ENCODE measurements at places on chromosomes 12 and 14.

DNA sequence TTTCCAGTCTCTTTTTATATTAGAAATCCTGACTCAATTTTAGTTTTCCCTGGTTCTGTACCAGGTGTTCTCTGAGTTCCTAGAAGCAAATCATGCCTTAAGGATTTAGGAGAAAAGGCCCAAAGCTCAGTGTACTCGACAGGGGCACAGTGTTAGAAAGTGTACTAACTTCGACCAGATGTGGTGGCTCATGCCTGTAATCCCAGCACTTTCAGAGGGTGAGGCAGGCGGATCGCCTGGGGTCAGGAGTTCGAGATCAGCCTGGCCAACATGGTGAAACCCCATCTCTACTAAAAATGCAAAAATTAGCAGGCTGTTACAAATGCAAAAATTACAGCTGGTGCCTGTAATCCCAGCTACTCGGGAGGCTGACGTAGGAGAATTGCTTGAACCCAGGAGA is 12.0 kb downstream of the VEZT start:
- DNase-seq = no peak

DNA sequence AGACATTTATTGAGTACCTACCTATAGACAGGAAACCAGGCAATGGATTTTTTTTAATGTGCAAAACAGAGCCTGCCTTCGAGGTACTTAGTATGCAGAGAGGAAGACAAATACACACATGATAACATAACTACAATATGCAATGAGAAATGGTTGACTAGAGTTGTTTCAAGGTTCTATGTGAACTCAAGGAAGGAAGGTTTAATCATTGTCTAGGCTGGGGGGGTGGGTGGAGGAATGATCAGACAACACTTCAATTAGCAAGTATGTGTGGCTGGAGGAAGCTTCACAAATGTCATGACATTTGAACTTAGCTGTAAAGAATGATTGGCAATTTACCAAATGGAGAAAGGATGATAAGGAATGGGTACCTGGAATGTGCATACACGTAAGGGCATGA is 985.3 kb downstream of the FLRT2 start:
- no peak for DNase-seq

GRCh38 chr14:28762303-28762954 is 4.2 kb upstream of the FOXG1 start:
- DNase-seq = no peak

DNA sequence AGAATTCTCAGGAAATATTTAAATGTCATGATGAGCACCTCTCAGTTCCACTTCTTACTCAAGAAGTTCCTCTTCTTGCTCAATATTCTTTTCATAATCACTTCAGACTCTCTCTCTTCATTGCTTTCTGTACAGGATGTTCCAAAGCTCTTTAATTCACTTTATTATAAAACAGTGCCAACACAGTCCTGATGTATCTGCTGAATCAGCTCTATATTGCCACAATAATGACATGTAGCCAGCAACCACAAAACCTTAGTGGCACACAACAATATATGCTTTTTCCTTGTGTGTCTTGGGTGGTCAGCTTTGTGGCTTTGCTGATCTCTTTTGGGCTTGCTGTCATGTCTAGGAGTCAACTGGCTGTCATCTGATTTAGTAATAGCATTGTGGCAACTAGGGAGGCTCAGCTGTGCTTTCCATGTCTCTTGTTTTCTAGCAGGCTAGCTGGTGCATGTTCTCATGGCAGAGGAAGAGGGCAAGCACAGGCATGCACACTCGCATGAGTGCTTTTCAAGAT is 52.8 kb upstream of the SLC2A13 start:
- no peak for DNase-seq

DNA sequence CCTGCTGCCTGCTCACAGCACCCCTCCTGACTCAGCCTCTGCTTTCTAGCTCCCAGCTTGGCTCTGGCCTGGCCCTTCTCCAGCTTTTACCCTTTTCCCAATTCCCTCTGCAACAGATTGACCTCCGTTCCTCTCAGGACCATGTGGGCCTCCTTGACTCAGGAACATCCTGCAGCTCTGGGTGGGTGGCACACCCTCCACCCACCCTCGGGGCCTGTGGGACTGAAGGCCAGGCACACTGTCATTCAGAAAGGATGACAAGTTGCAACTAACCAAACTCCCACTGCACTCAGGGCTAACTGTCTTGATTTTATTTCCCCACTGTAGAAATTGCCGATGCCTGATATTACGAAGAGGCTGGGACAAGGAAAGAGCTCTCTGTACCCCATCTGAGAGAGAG is 59.4 kb downstream of the HELB start:
- DNase-seq = no peak

- no peak for DNase-seq
Observed at GRCh38 chr12:75087654-75088053, 122.0 kb downstream of the KCNC2 start.

DNA sequence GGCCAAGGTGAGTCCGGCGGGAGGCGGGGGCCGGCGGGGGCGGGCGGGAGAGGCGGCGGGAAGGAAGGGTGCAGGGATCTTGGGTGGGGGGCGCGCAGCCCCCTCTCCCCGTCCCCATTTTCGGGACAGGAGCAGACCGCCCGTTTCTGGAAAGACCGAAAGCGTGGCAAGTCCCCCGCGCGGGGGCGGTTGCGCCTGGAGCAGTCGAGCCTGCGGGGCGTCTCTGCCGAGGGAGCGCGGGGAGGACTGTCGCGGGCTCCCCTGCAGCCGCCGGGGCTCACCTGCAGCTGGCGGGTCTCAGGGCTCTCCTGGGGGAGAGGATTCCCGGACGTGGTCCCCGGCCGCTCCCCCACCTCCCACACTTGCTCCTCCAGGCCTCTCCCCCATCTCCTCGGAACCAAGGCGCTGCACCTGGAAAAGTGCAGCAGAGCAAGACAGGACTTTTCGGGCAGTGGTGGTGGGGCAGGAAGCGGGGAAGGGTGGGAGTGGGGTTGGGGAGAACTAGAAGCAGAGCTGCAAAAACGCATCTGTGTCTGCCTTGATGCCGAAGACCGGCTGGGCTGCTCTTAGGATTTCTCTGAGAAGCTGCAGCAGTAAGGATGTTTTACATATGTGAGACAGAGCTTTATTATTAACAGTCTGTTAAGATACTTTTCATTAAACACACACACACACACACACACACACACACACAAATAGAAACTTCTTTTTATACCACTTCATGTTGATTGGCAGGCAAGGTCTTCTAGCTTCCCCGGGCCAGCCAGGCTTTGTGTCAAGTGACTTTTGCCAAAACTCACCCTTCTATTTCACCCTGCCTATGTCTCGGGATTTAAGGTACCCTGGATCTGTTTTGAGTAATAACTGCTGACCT is 677 bp downstream of the C12orf75 start:
- peak; percentile 51 for DNase-seq

GRCh38 chr14:56002876-56003625 is 115.2 kb upstream of the PELI2 start:
- DNase-seq = peak; percentile 69

DNA sequence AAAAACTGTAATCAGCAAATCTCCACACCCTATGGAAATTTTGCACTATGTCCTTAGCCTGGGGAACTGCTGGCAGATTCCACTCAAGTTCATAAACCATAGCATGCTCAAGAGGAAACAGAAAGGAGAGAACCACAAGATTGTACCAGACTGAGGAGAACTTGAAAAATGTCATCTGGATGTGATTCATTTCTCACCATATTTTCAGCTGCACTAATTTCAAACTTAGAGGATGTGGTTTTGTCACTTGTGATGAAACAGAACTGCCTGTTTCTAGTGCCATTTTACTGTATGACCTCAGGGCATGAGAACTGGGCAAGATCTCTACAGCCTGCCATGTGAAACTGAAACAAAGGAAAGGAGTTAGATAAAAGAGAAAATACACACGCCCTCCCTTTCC is 1493.1 kb upstream of the FLRT2 start:
- no peak for DNase-seq

GRCh38 chr12:124938587-124938986 is 24.1 kb upstream of the UBC start:
- DNase-seq = peak; percentile 14

DNA sequence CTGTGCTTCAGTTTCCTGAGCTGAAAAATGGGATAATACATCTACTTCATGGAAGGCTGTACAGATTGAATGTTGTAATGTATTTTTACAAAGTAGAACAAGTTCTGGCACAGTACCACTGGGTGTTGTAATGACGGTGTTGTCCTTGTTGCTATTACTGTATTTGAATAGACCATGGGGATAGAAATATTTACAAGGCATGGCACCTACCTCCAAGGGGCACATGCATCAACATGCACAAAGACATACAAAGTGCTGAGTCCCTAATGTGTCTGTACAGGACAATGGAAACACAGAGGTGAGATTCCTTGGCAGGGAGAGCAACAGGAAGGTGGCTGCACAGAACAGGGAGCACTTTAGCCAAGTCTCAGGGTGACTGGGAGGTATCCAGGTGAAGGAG is 930.6 kb upstream of the TMEM132C start:
- no peak for DNase-seq

- no peak for DNase-seq
Observed at GRCh38 chr14:61563880-61564617, 131.3 kb upstream of the HIF1A start.

GRCh38 chr12:89571491-89572195 is 45.8 kb upstream of the POC1B start:
- no peak for DNase-seq

DNA sequence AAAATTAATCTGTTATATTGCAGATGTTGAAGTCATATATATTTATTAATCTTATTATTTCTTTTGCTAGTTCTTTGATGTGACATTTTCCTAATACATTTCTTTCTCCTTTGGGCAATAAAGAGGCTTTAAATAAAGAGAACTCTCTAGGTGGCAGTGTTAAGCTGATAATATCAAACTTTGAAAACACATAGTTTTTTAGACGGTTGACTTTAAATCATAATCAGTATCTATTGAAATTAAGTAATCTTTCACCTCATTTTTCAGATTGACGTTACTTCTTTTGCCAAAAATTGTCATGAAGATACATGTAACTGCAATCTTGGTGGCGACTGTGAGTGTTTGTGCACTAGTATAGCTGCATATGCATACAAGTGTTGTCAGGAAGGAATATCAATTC is 130.8 kb upstream of the PTPRQ start:
- DNase-seq = no peak

GRCh38 chr12:6866920-6867412 is 365 bp upstream of the TPI1 start:
- no peak for DNase-seq

GRCh38 chr12:113418213-113418879 is 3.8 kb upstream of the SDSL start:
- DNase-seq = no peak

GRCh38 chr14:87540339-87540738 is 452.6 kb downstream of the GALC start:
- DNase-seq = no peak

DNA sequence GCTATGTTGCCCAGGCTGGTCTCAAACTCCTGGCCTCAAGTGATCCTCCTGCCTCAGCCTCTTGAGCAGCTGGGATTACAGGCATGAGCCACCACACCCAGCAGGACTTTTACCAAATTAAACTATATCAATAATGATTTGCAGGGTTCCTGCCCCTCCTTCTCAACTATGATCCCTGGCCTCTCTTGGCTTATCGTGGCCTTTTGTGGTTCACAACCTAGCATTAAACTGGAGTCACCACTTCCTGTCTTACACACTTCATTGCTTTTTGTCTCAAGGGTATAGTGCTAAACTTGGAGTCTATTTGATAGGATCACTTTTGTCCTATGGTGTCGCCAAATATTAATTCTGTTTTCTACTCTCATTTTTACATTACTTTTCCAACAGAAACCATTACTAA is 64.5 kb downstream of the SEC23A start:
- DNase-seq = no peak

DNA sequence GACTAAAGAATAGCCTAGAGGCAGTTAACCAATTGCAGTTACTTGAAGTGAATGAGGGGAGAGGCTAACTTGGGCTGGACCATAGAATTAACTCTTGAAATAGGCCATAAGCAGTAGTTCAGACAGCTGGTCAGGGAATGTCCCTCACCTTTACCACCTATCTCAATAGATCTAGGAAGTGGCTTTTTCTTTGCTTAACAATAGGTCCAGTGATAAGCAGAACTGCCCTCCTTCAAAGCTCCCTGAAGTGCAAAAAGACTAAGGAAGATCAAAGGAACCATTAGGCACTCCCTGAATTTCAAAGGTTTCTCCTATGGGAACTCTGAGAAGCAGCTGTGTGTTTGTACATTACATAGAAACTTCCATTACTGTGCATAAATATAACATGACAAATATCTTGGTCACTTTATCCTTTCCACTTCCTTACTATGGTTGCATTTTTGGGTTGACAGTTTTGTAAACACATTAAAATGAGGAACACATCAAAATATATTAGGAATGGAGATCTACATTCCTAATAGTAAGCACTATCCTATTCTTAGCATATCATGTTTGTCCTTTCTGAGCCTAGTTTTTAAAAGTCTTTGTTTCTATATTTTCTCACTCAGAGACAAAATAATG is 7.2 kb upstream of the NAA30 start:
- no peak for DNase-seq

GRCh38 chr14:74867673-74868072 is 8.3 kb downstream of the PROX2 start:
- peak; percentile 72 for DNase-seq

- no peak for DNase-seq
Observed at GRCh38 chr12:100953217-100953616, 158.6 kb downstream of the ANO4 start.

DNA sequence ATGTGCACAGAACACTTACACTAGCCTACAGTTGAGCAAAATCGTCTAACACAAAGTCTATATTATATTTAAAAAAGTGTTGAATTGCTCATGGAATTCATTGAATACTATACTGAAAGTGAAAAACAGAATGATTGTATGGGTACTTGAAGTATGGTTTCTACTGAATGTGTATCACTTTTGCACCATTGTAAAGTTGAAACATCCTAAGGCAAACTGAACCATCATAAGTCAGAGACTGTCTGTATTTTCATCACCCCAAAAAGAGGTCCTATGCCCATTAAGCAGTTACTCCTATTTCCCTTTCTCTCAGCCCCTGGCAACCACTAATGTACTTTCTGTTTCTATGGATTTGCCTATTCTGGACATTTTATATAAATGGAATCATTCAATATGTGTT is 4.4 kb upstream of the AMIGO2 start:
- DNase-seq = no peak

- no peak for DNase-seq
Observed at GRCh38 chr12:109710747-109711595, 2.7 kb upstream of the FAM222A start.

- DNase-seq = no peak
Observed at GRCh38 chr12:66002812-66003211, 127.7 kb downstream of the LLPH start.

GRCh38 chr12:94513527-94513926 is 53.9 kb upstream of the CEP83 start:
- no peak for DNase-seq

GRCh38 chr12:52217223-52217622 is 15.8 kb upstream of the KRT7 start:
- no peak for DNase-seq

DNA sequence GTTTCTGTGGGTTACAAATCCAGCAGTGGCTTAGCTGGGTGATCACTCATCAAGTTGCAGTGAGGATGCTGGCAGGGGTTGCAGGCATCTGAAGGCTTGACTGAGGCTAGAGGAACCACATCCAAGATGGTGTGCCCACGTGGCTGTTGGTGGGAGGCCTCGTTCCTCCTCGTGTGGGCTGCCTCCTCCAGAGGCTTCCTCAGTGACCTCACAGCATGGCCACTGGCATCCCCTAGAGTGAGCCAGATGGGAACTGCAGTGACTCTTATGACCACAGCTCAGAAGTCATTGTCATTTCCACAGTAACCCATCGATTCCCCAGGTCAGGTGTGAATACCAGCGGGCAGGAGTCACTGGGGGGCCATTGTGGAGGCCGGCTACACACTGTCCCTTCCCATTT is 17.8 kb downstream of the AACS start:
- DNase-seq = no peak

Data from activated CD4-positive, alpha-beta T cell treated with anti-CD3 and anti-CD28 coated beads, Interleukin-2, amount 10 ng/mL, durations not matched to agents 7 days and 5 days (primary cell).